T-helper 2 cell treated with Interferon-gamma antibody and Interleukin-4, amounts not matched to agents 100 ng/mL and 5 ng/mL, for 36 hours (primary cell): ENCODE measurements at places on chromosomes 7 and 10. TPM values are rescaled to one million over a fixed set of nuclear protein-coding genes. Genes with fewer than 3 reads are reported as not detected.

SORCS3 gene
- not detected in 2 replicates for total RNA-seq

SLC39A12 gene
- not detected in 2 replicates for total RNA-seq

ZDHHC4 gene
- 31.0 and 31.2 TPM in 2 replicates for total RNA-seq

ELN gene
- total RNA-seq, result not detected in 2 replicates

OR9A2 gene
- total RNA-seq, result not detected in 2 replicates

GLI3 gene
- not detected in 2 replicates for total RNA-seq
